ENCODE measurements at places on chromosomes 7 and 10.

GRCh38 chr10:34045571-34046190 is 711.2 kb upstream of the NRP1 start:
- DNase-seq, result no peak

DNA sequence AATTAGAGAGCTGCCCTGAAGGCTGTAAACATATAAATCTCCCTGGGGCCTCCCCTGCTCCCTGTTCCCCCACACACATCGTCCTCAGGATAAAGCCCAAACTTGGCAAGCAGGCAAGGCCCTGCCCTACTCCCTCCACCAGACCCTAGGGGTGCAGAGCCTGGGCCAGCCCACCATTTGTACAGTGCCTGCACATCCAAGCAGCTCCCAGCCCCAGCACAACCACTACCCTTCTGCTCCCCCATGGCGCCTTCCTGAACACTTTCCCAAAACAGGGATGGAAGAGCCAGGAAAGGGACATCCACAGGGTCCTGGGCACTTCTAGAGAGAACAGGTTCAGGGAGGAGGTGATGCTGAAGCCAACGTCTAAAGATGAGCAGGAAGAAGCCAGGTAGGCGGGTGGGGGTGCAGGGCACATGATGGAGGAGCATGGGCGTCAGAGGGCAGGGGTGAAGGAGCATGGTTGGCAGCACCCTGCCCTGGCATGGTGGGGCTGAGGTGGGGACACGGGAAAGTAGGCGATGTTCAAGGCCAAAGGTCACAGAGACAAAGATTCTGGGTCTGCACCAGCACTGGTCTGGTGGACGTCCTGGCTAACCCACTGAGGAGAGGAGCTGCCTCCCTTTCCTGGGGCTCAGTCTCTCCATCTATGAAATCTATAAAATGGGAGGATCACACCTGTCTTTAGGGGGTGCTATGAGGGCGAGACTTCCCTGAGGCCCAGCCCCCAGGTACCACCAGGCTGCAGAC is 140.6 kb downstream of the ARHGAP22 start:
- DNase-seq, result no peak

DNA sequence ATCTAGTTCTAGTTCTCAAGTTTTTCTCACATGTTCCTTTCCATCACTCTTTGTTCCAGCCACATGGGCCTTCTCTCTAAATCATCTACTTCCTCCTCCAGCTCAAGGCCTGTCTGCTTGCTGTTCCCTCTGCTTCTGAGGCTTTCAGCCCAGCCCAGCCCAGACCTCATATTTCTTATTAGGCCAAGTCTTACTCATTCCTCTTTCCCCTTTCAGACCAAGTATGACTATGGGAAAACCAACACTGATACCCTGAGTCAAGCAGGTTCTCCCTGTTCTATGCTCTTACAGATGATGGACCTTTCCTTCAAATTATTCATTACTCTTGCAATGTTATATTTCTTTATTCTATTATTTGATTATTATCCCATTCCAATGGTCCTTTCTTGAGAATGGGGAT is 80.3 kb upstream of the SEM1 start:
- no peak for DNase-seq

- DNase-seq, result no peak
Measured at GRCh38 chr7:69130396-69130795, 467.9 kb upstream of the AUTS2 start.
